Vagina (tissue), 2 donors: ENCODE measurements at places on chromosomes 16 and 17.

DNA sequence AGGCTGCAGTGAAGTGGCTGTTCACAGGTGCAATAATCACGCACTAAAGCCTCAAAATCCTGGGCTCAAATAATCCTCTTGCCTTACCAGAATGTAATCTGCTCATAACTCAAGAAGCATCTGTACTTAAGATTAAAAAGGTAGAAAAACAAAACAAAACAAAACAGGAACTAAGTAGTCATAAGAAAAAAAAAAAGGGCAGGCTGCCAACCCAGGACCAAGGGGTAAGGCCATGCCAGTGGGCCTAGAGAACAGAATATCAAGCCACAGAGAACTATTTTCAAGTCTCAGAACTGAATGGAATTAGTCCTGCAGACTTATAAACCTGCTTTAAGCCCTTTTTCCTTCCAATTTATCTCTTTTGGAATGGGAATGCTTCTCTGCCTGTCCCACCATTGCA, 64.8 kb upstream of the TBC1D3K start:
- no peak for DNase-seq

DNA sequence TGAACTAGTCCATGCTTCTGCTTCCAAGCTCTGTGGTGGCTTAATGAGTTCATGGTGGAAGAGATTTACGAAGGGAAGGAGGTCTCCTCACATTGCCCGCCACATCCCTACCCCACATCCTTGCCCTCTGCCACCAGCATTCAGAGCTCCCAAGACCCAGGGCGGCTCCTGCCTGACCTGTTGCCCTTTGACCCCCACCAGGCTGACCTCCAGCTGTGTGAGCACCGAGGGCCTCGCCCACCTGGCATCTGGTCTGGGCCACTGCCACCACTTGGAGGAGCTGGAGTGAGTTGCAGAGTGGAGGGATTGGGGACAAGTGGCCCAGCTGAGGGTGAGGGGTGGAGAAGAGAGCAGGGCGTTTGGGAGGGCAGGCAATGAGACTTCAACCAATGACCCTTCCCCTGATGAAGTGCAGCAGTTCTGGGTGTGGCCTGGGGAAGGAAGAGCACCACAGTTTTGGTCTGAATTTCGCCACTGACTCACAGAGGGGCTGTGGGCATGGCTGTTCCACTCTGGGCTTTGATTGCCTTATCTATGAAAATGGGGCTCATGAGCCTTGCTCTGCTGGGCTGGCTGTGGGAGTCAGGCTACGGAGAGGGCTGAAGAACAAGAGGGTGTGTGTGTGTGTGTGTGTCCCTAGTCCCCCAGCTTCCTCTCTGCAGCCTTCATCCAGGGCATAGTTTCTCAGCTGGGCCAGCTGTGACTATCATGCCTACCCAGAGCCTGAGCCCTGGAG, 22.6 kb upstream of the CPNE2 start:
- DNase-seq: no peak

- DNase-seq: no peak
Observed at GRCh38 chr17:48215583-48216139, 108.1 kb downstream of the SNX11 start.

DNA sequence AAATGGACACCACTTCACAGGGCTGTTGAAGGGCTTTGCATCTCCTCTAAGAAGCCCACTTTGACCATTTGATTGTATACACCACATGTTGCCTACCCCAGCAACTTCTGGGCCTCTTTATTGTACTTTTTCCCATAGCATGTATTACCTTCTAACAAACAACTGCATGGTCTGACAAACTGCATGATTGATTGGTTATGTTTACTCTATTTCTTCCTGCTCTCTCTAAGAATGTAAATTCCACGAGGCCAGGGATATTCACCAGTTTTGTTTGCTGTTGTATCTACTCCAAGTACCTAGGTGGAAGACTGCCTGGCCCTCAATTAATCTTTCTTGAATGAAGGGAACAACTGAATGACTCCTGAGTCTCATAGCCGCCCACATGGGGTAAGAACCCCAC, 22.2 kb upstream of the BBS2 start:
- no peak for DNase-seq

GRCh38 chr16:59336136-59336695, 602.1 kb upstream of the GOT2 start:
- DNase-seq: no peak

DNA sequence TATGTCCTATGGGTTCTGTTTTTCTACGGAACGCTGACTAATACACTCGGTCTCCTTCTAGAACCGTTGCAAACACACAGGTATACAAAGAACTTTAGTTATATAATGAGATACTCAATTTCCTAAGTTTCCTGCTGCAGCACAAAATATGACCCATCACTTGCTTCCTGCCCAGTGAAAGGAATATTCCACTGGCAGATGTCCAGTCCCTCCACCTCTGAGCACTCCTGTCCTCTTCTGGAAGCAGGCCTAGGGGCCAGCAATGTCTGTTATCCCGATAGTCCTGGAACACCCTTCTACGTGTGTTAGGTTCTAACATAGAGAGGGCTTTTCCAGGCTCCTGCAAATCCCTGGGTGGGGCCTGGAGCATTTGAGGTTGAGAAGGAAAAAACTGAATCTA, 32.7 kb downstream of the ADAMTS18 start:
- no peak for DNase-seq

DNA sequence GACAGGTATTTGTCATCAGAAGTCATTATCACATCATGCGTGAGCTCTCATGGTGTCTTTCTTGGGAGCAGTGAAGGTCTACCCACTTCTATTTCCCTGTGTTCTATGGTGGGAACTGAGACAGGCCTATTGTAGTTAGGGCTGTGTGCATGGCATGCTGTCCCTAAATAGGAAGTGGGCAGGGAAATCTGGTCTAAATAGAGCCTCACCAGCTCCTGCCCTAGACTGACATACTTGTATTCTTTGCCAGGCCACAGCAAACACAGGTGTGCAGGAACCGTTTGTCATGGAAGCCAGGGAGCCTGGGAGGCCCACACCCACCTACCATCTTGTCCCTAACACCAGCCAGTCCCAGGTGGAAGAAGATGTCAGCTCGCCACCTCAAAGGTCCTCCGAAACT, 10.1 kb downstream of the SLC7A6 start:
- DNase-seq: no peak

DNA sequence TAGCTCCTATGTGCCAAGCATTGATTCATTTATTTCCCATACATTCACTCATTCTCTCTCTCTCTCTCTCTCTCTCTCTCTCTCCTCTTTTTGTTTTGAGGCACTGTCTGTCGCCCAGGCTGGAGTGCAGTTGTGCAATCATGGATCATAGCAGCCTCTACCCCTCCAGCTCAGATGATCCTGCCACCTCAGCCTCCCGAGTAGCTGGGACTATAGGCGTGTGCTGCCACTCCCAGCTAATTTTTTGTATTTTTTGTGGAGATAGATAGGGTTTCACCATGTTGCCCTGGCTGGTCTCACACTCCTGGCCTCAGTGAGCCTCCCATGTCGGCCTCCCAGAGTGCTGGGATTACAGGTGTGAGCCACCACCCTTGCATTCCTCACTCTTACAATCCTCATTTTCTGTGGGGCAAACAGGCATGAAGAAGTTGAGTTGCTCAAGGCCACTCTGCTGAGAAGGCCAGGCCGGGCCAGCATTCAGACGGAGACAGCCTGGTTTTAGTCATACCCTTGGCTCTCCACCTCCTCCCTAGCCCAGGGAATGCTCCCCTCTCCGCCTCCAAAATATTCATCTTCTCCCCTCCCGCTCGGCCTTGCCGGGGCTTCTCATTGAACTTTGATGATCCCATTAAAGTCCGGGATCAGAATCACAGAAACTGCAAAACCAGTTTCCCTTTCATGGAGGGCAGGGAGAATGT, 765 bp upstream of the PRM2 start:
- no peak for DNase-seq

DNA sequence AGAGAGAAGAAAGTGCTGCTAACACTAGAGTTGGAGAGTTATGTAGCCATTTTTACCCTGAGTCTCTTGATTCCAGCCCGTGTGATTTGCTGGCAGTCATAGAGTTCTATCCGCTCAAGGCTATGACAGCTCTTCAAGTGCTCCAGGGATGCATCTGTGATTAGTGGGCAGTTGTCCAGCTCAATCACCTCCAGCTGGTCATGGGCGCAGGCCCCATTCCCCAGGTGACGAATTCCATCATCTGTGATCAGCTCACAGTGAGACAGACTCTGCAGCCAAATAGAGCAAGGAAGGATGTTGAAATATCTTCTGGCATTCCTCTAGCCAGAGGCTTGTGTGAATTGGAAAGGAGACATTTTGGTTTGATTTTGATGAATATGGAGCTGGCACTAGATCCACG, 38.4 kb upstream of the STAC2 start:
- DNase-seq: no peak

GRCh38 chr17:74877592-74878548, 5.1 kb upstream of the FDXR start:
- no peak for DNase-seq

GRCh38 chr17:80890196-80890920, 101.3 kb upstream of the CHMP6 start:
- no peak for DNase-seq

GRCh38 chr16:46482895-46483294, 138.3 kb downstream of the SHCBP1 start:
- DNase-seq: no peak
